Cortex of kidney (tissue), 1 donor: ENCODE measurements at places on chromosomes 7 and 10.

- no peak for DNase-seq
Observed at GRCh38 chr10:26157734-26158133, 58.8 kb upstream of the GAD2 start.

DNA sequence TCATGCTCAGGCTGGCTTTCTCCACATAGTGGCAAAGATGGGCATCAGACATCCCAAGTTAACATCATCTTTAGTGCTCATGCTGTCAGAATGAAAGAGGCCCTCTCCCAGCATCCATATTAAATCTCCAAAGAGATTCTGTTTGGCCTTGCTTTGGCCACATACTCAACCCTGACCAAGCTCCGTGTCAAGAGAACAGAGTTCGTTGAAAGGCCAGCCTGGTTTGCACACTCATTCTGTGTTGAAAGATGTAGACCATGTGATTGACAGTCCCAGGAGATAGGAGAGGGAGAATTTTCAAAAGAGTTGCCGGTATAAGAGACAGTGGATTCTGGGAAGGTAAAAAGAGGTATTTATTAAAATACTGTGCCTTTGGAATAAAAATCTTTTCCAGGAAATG, 19.7 kb downstream of the MET start:
- DNase-seq: no peak

DNA sequence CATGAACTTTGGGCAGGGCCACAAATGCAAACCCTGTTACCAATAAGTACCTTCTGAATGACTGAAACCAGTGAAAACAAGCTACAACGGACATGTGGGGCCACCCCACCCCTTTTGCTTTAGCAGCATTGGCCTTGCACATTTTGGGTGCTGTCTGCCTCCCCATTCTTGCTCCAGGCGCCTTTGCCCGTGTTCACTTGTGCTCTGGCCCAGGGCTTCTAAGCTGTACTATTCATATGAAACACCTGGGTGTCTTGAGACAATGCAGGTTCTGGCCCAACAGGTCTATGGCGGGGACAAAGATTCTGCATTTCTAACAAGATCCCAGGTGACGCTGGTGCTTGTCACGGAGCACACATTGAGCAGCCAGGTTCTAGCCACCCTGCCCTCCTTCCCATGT, 96.5 kb upstream of the SDK1 start:
- no peak for DNase-seq

DNA sequence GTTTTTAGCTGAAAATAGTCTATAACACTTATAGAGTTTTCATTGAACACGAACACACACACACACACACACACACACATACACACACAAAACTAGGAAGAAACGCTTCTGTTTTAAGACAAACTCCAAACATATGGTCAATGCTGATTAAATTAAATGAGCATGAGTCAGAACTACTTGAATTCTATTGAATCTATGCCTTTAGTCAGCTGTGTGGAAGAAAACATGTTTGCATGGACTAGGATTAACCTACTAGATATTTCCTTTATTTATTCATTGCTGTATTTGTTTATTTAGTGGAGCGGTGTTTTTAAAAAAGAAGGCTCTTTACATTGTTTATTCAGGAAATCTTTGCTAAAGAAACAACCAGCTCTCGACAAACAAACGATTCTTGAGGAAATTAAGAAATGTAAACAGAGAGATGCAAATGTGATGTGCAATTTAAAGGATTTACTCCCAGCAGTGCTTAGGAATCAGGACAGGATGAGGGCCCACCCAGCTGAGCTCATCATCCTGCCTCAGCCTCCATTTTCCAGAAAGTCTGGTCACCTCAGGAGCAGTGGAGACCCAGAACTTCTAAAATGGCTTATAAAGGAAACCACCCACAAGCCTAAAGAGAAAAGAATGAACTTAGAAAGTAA, 83.2 kb downstream of the PDE1C start:
- DNase-seq: no peak

GRCh38 chr7:99525713-99526440, 21.4 kb downstream of the ZKSCAN5 start:
- DNase-seq: no peak

- DNase-seq: no peak
Observed at GRCh38 chr7:147990942-147991341, 599.6 kb upstream of the C7orf33 start.

DNA sequence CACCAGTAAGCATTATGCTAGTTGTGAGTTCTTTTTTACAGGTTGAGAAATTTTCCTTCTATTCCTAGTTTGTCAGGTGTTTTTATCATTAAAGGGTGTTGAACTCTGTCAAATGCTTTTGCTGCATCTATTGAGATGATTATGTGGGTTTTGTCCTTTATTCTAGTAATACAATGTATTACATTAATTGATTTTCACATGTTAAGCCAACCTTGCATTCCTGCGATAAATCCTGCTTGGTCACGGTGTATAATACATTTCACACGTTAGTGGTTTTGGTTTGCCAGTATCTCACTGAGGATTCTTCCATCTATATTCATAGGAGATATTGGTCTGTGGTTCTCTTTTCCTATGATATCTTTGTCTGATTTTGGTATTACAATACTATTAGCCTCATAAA, 136.0 kb downstream of the UBE2H start:
- DNase-seq: no peak

- peak; percentile 71 for DNase-seq
Observed at GRCh38 chr7:123748734-123749536, at the start of gene WASL. WASL (minus strand) TSS chr7:123749003; CDS start chr7:123748734, 269 bp downstream.

DNA sequence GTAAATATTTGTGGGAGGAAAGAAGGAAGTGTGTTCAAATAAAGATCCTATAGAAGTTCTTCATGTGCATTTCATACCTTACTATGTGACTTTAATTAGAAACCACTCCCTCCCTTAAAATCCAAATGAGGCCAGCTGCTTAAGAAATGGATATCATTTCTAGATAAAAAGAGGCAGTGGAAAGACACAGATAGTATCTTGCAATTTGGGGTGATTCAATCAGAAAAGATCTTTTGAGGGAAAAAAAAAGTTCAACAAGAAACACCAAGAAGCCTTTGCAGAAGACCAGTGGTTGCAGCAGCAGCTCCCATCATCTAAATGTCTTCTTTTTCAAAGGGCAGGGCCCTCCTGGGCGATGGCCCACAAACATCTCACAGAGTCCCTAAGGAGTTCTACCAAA, 200.1 kb downstream of the LRRN3 start:
- DNase-seq: no peak

- no peak for DNase-seq
Observed at GRCh38 chr7:98287486-98287959, 6.0 kb downstream of the BRI3 start.

- DNase-seq: no peak
Observed at GRCh38 chr7:157234271-157234670, 95.5 kb downstream of the UBE3C start.

GRCh38 chr7:55484241-55484640, 88.1 kb downstream of the VOPP1 start:
- no peak for DNase-seq

DNA sequence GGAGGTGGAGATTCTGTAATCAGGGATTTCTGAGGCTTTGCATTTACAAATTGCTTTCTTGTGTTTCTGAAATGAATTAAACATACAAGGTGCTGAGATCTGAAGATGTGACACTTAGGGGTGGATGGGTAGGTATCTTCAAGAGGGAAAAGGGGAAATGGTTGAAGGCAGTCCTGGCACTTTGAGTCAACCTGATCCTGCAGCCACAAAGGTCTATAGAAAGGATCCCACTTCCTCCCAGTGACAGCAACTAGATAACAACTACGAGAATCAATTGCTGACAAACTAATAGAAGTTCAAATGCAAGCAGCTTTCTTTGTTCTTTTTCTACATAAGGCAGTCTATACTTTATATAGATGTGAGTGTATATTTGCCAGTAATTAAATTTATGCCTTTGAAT, 553.3 kb downstream of the MDFIC start:
- DNase-seq: no peak

DNA sequence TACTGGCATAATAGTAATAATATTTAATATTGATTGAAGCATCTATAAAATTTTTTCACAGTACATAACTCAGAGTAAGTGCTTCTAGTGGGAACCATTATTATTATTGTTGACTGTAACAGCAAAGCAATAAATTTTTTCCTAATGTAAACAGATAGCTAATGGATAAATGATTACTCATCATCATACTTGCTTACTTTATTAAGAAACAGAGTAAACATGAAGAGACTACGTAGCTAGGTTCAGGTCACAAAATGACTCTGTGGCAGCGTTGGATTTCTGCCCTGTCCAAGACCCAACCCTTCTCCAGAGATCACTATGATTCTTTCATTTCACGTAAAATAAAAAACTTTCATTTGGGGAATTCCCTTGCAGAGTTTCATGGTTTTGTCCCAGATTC, 8.3 kb upstream of the ABCB5 start:
- DNase-seq: no peak

GRCh38 chr7:15687546-15688278, 1.2 kb upstream of the MEOX2 start:
- no peak for DNase-seq
